ENCODE measurements at places on chromosomes 12 and 14.
A peak's percentile ranks its signal among the peaks of the same experiment; 100 is the strongest.

DNA sequence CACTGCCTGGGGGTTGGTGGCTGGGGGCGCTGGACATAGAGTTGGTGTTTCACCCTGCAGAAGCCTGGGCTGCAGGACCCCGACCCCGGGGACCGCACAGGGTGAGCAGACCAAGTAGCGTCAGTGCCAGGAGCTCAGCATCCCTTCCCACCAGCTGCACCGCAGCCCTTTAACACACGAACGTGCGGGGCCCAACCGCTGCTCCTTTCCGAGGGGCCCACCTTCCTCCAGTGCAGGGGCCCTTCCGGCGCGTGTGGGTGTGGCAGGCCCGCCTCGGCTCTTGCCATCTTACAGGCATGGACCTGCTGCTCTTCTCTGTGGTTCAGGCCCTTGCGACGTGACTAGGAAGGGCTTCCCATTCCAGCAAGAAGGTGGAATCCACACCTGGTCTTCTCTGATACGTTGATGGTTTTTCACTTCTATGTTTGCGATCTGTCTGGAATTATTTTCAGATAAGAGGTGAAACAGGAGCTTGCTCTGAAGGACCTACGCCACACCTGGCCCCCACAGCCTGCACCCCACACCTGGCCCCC lies 47.8 kb downstream of the LRCOL1 start:
- DNase-seq = no peak

- DNase-seq = no peak
These were observed 70.0 kb downstream of the GALNT9 start for GRCh38 chr12:132259364-132259871.

DNA sequence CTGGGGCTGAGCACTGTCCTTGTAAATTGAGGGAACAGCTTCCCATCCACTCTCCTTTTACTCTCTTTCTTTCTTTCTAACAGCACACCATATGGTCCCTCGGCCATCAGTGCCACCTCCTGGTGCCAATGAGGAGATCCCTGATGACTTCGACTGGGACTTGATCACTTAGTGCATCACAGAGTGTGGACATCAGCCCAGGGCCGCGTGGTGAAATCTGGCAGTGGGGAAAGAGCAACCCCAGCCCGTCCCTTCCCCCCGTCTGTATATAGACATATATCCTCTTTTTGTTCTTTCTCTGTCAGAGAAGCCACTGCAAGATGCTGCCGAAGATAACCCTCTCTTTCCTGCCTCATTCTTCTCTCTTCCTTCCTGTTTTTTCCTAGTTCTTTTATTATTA lies 13.5 kb downstream of the C3AR1 start:
- no peak for DNase-seq

GRCh38 chr12:188910-189621 lies 24.9 kb downstream of the SLC6A12 start:
- peak; percentile 6 for DNase-seq

DNA sequence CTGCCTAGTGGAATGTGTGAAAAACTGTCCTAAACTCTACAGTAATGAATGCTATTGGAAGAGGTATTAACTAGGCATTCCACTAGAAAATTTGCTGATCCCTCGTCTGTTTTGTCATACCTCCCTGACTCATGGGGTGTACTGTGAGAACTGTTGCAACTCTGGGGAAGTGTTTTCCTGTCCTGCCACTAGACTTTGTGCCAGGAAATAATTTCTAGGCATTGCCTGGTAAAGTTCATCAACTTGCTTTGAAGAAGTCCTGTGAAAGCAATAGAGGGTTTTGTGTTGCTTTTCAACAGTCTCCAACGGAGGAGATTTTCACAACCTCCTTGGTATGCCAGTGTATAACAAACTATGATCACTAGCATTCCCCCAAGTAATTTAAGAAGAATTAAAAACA lies 139.9 kb downstream of the AKAP6 start:
- no peak for DNase-seq

DNA sequence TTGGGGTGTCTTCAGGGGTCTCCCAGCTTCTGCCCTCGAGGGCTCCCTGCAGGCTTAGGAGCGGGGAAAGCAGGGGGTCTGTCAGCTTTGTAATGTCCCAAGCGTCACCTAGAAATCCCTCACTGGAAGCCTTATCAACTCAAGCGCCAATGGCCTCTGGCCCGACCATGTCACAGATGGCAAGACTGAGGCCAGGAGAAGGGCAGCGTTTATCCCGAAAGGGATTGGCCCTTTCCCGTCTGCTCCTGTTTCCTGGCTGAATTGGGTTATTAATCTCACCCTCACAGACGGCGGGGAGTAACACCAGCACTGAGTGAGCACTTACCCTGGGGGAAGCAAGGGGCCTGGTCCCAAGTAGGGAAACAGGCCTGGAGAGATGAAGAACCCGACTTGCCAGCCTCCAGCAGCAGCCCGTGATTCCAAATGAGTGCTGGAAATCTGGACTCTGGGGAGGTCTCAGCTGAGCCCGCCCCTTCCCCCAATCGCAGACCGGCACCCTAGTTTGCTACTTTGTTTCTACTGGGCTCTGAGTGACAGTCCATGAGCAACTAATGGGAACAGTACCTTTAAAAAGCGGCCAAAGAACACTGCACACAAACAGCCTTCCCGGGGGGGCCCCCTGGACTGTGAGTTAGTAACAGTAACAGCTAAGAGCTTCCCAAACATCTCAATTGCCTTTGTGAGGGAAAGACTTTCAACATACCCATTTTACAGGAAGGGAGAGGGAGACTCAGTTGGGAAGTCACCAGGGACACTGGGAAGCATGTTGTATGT lies 2.1 kb upstream of the NCOR2 start:
- no peak for DNase-seq

DNA sequence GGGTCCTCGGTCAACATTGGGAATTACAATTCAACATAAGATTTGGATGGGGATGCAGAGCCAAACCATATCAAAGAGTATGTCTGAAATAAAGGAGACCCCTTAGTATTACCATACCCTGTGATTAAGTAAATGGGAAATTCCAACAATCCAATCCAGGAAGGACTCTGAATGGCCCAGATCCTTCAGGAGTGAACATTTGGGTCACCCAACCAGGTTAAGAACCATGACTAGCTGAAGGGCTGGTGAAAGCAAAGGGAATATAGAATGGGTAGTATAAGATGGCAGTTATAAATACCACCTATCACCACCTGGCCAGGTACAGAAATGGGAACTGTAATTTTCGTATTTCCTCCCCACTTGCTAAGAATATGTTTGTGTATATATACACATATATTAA lies 114.4 kb upstream of the CCDC196 start:
- DNase-seq = no peak

GRCh38 chr12:99334285-99335056 lies 313.1 kb upstream of the GARIN6 start:
- DNase-seq = no peak

GRCh38 chr14:88454886-88455285 lies 69.4 kb downstream of the SPATA7 start:
- no peak for DNase-seq

GRCh38 chr12:57983146-57983857 lies 41.9 kb downstream of the ATP23 start:
- no peak for DNase-seq

- no peak for DNase-seq
These were observed 122.5 kb downstream of the DICER1 start for GRCh38 chr14:95034788-95035187.

GRCh38 chr14:56487090-56487667 lies 92.4 kb upstream of the TMEM260 start:
- no peak for DNase-seq

GRCh38 chr12:119989731-119990381 lies 820 bp downstream of the BICDL1 start:
- peak; percentile 57 for DNase-seq

- no peak for DNase-seq
These were observed 759.6 kb downstream of the MED13L start for GRCh38 chr12:115517913-115518312.

DNA sequence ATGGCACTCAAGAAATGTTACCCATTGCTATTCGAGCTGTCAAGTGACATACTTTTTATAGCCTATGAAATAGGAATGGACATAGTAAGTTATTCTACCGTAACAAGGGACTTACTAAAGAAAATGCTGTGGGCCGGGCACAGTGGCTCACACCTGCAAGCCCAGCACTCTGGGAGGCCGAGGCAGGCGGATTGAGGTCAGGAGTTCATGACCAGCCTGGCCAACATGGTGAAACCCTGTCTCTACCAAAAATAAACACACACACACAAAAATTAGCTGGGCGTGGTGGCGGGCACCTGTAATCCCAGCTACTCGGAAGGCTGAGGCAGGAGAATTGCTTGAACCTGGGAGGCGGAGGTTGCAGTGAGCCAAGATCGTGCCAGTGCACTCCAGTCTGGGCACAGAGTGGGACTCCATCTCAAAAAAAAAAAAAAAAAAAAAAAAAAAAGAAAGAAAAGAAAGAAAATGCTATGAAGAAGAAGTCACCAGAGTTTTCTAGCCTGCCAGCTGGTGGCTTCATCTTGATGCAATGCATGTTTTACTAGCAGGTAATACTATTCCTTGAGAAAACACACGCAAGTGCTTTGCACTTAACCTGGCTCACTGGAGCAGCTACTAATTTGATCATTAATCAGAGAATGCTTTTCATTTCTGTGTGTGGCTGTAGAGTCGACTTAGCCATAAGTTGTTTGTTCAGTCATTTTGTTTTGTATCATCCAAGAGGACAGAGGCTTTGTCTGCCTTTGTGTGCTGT lies 166.7 kb upstream of the MYL2 start:
- no peak for DNase-seq

GRCh38 chr12:77494296-77494695 lies 336.4 kb upstream of the NAV3 start:
- DNase-seq = no peak

GRCh38 chr14:42224053-42224888 lies 617.6 kb downstream of the LRFN5 start:
- DNase-seq = no peak

DNA sequence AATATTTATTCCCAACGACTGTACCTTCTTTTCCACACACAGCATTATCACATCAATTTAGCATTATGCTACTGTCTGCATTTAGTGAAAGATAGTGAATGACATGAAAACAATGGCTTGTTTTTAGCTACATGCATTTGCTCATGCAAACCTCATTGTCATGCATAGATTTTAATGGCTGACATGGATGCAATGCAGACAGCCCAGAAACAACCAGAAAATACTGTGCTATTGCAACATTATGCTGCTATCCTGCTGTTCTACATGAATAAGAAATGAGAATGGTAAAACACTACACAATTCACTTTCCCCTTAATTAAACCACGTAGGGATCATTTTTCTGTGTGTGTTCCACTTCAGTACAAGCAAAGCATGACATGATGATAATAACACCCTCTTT lies 90.8 kb downstream of the LIN7A start:
- DNase-seq = no peak
